ENCODE measurements at places on chromosomes 13 and 19. TPM values are rescaled to one million over a fixed set of nuclear protein-coding genes. Genes with fewer than 3 reads are reported as not detected.

ZIC5 gene
- not detected for total RNA-seq

C19orf12 gene
- 45.3 TPM for total RNA-seq

CGB5 gene
- not detected for total RNA-seq

MTUS2 gene
- total RNA-seq, result 0.05 TPM

PSG2 gene
- not detected for total RNA-seq

C1QTNF9B gene
- total RNA-seq, result not detected

NAXD gene
- 22.5 TPM for total RNA-seq

GGACT gene
- total RNA-seq, result 8.7 TPM

RINL gene
- 64.0 TPM for total RNA-seq

PEX11G gene
- total RNA-seq, result 0.59 TPM

HDGFL2 gene
- 25.9 TPM for total RNA-seq
